ENCODE measurements at places on chromosomes 1 and 21.

DNA sequence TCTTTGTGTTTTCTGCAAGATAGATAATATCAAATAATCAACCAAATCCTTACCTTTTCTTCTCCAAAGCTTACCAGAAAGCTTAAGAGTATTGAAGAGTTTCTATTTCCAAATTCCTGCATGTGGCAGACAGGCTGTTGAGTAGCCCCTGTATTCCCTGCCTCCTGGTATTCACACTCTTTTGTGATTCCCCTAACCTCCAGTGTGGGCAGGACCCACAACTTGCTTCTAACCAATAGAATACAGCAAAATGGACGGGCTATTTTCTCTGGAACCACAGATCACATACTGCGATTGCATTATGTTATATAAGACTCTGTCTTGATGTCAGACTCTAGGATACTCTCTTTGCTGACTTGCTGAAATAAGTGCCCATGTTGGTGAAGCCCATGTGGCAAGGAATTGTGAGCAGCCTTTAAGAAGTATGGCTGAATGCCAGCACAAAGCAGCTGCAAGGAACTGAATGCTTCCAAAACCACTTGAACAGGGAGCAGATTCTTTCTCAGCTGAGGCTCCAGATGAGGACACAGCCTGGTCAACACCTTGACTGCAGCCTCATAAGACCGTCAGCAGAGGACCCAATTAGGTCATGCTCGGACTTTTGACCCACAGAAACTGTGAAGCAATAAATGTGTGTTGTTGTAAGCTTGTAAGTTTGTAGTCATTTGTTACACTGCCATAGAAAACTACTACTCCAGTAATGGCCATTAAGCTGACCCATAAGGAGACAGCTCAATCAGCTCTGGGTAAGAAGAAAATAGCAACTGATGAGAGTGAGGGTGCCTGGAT lies 47.9 kb upstream of the PLXNA2 start:
- DNase-seq = no peak

GRCh38 chr1:167551362-167551761 lies 2.2 kb downstream of the CREG1 start:
- DNase-seq = no peak

- no peak for DNase-seq
These were observed 49.1 kb downstream of the GLIS1 start for GRCh38 chr1:53689736-53690326.

GRCh38 chr1:23930861-23931490 lies 17.8 kb upstream of the CNR2 start:
- DNase-seq = no peak

GRCh38 chr1:7407980-7408770 lies 362.9 kb upstream of the VAMP3 start:
- DNase-seq = no peak
